ENCODE measurements at places on chromosomes 5 and 9.
A peak's percentile ranks its signal among the peaks of the same experiment; 100 is the strongest.

DNA sequence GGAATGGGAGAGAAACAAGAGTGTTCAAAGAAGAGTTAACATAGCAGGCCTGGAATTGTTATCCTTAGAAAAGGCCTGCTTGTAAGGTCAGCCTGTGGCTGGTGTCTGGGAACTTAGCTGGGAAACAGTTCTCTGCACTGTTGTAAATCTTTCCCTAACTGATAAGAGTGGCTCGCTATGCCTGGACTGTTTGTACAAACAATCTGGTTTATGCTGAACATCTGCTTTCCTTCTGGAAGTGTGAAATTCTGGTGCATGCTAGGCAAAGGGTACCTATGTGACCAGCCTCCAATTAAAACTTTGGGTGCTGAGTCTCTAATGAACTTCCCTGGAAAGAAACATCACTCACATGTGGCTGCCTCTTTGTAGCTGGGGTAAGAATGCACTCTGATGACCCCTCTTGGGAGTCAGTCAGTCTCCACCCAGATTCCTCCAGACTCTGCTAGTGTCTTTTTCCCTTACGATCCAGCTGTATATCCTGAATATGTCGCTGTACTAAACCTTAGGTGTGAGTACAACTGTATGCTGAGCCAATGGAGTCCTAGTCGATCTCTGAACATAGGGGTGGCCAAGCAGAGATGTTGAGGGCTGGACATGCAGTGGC, 16.5 kb downstream of the SPARC start:
- no peak for DNase-seq

- DNase-seq: no peak
Observed at GRCh38 chr9:33782395-33783152, 12.8 kb upstream of the PRSS3 start.

- DNase-seq: no peak
Observed at GRCh38 chr9:90546200-90546599, 96.4 kb downstream of the DIRAS2 start.

GRCh38 chr5:102523541-102524175, 24.9 kb upstream of the SLCO6A1 start:
- DNase-seq: peak; percentile 42

DNA sequence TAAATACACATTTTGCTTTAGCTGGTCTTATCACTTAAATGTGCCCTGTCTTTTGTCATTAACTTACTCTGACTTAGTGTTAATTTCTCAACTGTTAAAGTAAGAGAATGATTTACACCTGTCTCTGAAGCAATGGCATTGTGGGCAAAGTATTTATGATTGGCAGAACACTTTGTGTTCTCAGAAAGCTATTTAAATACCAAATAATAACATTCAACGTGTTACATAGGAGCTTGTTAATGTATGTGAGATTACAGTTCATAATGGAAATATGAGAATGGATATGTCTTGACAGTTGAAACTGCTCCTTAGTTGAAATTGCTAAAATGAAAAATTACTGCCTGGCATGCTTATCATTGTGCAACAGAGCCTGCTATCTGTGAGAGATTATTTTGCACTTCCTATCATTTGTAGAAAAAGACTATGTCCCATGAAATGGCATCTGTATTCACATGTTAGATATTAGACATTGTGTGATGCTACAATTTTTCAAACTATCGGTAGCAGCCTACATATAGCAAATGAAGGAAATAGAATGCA, 46.1 kb downstream of the PRR16 start:
- no peak for DNase-seq

- DNase-seq: no peak
Observed at GRCh38 chr9:107360098-107360497, 77.0 kb downstream of the RAD23B start.

Data from GM12878 (cell line).